Epithelial cell of esophagus (primary cell): ENCODE measurements at places on chromosomes 2 and 18.

DNA sequence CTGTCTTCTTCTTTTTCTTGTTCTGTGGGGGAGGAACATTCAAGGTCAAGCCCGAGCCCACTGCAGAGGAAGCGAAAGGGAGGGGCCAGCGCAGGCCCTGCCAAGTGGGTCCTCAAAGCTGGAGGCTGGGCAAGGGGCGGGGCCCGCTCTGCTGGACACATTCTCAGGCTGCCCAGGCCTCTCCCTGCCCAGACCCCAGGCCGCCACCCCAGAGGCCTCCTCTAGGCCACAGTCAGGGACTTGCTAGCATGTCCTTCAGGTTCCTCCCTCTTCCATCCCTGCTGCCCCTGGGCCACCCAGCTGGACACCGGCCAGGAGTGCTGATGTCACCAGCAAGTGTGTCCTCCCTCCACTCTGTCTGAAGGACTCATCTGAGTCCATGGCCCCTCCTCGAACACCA, 44.1 kb downstream of the KIF1A start:
- DNase-seq: no peak

DNA sequence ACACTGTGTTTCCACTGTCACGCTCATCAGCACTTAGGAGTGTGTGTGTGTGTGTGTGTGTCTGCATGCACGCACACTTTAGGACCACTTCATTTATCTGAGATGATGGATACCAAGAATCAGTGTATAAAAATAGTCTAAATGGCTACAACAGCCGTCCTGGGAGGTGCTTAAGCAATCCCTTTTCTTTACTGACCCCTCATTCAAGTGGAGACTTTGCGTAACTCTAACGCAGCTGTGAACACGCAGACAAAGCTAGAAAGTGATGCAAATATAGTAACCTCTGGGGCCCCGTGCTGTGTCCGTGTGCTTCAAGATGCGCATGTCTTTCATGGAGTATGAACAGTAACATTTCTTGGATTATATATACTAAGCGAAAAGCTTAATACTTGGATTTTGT, 40.4 kb upstream of the RBM44 start:
- DNase-seq: no peak

DNA sequence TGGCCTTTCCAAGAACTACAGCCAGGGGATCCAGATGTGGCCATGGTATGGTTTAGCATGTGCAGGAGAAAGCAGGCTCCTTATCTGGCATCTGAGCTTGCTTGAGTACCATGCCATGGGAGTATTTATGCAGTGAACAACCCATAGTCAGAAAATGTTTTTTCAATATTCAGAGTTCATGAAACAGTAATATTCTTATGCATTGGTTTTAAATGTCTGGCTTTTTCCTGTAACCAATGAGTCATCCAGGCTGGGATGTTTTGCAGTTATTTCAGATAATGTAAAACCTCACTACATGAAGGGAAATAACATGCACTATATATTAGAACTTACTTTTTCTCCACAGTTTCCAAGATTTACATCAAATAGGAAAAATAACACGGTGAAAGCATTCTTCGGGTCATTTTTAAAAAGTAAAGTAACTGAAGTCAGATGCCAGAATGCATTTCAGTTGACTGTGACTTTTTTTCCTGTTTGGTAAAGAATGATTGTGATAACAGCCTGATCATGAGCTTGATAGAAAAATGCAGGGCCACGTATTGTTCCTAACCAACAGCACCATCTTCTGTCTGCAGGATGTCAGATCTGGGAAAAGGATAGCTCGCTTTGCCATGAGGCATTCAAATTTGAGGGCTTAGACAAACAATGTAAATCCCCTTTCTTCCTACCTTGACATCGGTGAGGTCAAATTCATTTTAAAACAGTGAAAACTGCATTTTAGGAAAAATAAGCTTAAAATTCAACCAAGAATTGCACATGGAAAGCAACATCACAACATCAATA, 152.8 kb downstream of the DSC3 start:
- peak; percentile 46 for DNase-seq

GRCh38 chr2:86441882-86442641, 891 bp downstream of the KDM3A start:
- peak; percentile 69 for DNase-seq

DNA sequence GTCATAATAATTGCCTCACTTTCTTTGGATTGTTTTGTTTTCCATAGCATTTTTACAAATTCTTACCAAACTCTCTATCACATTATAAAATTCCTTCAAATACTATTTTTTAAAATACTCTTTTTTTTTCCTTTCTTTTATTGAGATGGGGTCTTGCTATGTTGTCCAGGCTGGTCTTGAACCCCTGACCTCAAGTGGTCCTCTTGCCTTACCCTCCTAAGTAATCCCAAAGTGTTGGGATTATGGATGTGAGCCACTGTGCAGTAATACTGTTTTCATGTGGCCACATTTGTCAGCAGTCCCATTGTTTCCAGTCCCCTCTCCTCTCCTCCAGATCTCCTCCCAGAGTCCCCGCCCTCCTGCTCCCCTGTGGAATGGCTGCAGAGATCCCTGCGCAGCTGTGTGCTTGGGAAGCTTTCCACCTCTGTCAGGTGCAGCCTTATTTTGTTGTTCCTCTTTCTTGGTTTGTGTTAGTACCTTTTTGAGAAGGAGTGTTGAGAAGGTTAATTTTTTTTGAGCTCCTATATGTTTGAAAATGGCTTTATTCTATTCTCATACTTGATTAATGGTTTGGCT, 227.3 kb downstream of the LOXHD1 start:
- no peak for DNase-seq

- peak; percentile 39 for DNase-seq
Observed at GRCh38 chr2:238240757-238241711, 1.2 kb upstream of the HES6 start.

GRCh38 chr2:47301277-47301618, 101.7 kb upstream of the MSH2 start:
- DNase-seq: no peak

- DNase-seq: no peak
Observed at GRCh38 chr2:221677688-221678087, 105.6 kb upstream of the EPHA4 start.

GRCh38 chr18:54611816-54612215, 20.8 kb downstream of the DYNAP start:
- DNase-seq: no peak

GRCh38 chr18:78071776-78072175, 822.1 kb downstream of the GALR1 start:
- DNase-seq: no peak

DNA sequence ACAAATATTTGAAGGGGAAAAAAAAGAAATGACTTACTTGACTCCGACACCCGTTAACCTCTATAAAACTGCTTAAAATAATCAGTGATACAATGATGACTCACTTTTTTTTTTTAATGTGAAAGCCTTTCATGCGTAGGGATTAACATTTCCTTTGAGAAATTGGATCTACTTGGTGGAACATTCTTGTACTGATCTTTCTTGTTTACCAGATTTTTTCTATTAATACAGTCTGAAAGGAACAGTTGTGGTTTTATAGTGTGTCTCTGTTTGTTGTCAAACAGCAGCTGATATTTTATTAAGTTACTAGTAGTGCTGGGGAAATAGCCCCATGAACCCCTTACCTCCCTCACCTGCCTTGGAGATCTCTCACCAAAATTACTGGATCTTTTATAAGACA, 40.2 kb upstream of the NEB start:
- DNase-seq: peak; percentile 52

GRCh38 chr2:202704248-202704647, 69.5 kb downstream of the FAM117B start:
- no peak for DNase-seq

- peak; percentile 91 for DNase-seq
Observed at GRCh38 chr2:21037671-21038108, 6.2 kb downstream of the APOB start.
